ENCODE measurements at places on chromosomes 12 and 14.

- DNase-seq: no peak
Measured at GRCh38 chr12:113473942-113474341, 2.3 kb upstream of the LHX5 start.

DNA sequence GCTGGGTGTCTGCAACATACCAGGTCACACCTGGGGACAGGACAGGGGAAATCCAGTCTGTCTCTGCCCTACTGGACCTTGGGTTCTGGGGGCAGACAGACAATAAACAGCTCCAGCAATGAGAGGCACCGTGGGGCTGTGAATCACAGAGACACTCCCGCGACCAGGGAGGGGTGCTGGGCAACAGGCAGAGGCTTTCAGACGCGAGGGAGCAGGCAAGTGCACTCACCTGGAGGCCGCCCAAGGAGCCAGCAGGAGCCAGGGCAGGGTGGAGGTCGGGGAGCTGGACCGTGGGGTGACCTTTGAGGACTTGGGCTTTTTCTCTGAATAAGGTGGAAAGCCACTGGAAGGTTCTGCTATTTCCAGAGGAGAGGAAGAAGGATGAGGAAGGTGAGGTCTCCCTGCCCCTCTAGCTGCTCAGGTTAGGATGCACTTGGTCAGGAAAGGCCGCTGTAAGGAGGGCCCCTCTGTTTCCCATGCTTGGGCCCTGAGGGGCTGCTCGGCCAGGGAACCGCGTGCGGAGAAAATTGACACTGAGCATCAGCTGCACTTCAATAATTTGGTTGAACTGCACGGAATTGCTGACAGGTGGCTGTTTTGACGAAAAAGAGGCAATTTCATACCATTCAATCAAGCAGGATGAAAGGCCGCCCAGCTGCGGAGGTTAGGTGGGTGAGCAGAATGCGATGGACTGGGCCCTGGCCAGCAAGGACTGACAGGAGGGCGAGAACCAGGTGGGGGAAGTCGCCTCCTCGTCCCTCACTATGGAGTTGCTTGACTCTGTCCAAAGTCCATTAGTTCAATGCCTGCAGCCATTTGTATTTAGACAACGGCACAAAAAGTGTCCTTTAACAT is 42.2 kb downstream of the JAG2 start:
- no peak for DNase-seq

DNA sequence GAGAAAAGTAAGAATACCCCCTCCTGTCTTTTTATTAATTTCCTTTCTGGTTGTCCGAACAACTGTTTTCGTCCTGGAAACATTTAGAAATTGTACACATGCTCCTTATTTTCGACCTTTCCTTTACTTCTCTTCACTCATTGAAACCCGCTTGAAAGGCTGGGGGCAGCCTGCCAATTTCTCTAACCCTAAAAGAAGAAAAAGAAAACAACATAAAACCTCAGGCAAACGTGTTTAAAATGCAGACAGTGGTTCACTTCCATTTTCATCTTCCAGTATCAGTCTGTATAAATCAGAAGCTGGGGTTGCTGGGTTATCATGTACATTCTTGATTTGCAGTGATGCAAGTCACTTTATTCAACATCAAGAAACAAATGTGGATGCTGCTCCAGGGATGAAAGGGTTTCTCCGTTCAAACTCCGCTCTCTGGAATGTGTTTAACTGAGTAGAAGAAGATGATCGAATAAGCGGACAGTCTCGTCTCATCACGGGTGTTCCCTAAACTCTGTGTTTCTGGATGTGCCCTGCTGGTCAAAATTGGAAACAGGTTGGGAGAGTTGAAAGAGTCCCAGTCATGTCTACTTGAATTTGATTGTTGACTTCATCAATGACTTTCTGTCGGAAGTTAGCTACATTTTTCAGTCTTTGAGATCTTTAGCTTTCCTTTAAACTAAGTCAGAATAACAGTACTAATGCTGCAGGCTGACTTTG is 1042.2 kb downstream of the BCL11B start:
- no peak for DNase-seq

GRCh38 chr14:78131616-78132015 is 38.6 kb upstream of the NRXN3 start:
- no peak for DNase-seq

DNA sequence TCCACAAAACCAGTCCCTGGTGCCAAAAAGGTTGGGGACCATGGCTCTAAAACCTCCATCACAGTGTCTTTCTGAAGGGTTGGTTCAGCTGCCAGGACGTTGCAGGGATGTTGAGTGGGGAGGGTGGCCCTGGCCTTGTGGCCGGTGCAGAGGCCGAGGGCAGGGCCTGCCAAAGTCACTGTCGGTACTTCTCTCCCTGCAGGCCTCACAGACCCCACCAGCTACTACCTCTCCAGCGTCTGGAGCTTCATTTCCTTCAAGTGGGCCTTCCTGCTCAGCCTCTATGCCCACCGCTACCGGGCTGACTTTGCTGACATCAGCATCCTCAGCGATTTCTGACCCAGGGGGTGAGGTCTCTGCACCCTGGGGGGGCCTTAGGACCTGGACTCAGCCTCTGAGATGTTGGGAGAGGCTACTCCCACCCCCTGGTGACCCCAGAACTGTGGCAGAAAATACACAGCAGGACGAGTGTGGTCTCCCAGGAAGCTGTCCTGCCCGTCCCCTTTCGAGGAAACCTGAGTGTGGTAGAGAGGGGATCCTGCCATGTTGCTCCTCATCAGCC is 7.0 kb downstream of the SLC48A1 start:
- DNase-seq: no peak

- DNase-seq: peak; percentile 91
Measured at GRCh38 chr12:55847603-55848291, 5.0 kb upstream of the MMP19 start.

DNA sequence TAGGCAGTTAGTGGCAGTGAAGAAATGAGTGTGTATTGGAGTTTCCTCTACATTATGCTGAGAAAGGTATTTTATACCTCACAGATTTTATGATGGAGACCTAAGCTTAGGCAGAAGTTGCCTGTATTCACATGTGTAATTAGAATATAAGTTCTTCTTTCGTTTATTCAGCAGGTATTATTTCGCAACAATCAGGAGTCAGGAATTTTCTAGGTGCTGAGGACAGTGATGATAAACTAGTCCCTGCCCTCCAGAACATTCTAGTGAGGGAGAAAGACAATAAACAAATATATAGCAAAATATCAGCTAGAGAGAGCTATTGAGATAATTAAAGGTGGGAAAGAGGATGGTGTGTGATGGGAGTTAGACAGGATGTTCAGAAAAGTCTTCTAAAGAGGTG is 345.7 kb downstream of the GRIN2B start:
- no peak for DNase-seq

- peak; percentile 76 for DNase-seq
Measured at GRCh38 chr12:111754671-111755070, 12.1 kb upstream of the ALDH2 start.

- DNase-seq: no peak
Measured at GRCh38 chr12:78186670-78187069, 356.0 kb downstream of the NAV3 start.

DNA sequence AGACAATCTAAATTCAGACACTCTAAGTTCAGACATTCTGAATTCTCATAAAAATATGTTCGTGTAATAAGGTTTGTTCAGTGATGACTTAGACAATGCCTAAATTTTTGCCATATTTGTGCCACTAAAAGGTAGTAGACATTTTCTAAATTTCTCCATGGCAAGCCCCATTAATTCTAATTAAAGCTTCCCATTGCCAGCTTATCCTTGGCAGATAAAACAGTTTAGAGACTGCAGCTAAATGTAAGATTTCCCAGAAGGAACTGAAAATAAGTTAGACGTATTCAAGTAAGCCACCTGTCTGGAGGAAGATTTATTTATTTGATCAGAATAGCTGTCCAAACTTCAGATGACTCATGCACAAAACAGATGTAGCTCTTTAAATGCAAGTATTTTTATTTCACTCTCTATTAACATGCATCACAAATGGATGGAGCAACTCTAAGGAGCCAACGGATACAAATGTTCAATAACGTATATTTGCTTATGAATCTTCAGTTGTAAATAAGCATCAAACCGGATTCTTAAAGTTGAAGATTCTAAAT is 130.4 kb downstream of the SLC2A13 start:
- no peak for DNase-seq

- peak; percentile 5 for DNase-seq
Measured at GRCh38 chr14:100789460-100790417, 36.2 kb upstream of the MEG3 start.

GRCh38 chr12:131565267-131566015 is 145.4 kb upstream of the SFSWAP start:
- DNase-seq: no peak

GRCh38 chr12:6551063-6551461 is 4.8 kb downstream of the IFFO1 start:
- peak; percentile 90 for DNase-seq

DNA sequence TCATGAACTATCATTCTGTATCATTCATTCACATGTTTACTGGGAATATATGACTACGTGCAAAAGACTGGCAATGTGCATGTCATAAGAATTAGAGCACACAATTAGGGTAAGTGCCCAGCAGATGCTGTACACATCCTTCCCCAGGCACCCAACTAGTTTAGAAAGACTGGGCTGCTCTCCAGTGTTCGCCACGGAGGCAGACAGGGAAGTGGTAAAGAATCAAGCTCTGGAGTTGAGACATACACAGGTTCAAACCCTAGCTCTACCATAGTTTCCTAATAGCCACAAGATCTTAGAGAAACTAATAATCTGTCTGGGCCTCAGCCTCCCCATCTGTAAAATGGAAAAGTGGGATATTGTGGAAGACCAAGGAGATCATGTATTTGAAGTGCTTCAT is 6.8 kb downstream of the TMCC3 start:
- no peak for DNase-seq

GRCh38 chr12:124993626-124994436 is at the start of gene BRI3BP:
BRI3BP (plus strand) TSS chr12:124993645; CDS start chr12:124993791, 146 bp downstream.
- peak; percentile 88 for DNase-seq

DNA sequence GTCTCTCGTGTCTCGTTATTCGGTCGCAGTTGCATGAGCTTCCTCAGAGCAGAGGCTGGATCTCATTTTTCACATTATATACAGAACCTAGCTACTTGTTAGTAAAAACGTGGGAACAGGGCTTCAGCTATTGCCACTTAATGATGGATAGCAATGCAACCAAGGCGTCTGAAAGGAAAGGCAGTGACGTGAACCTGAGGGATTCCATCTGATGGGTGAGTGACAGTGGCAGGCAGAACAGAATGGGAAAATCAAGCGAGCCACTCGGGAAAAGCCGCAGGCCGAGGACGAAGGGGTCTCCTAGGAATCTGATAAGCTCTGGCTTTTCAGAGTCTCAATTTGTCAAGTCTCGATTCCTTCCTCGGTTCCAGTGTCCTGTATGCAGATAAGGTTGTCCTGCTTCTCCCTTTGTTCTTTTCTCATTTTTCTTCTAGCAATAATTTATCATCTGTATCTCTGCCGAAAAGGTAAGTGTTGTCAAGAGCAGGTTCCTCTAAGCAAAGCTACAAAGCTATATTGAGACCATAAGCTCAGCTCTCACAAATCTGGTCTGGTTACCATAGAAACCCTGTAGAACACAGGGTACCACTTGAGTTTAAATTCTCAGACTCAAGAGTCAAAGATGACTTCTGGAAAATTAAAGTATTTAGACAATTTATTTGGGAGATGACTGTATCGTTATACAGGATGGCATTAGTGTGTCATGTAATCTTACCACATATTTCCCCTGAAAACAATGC is 416.6 kb downstream of the GLT1D1 start:
- no peak for DNase-seq

GRCh38 chr12:116416166-116416565 is 138.7 kb upstream of the MED13L start:
- DNase-seq: no peak

- DNase-seq: no peak
Measured at GRCh38 chr14:20698934-20699333, 10.4 kb downstream of the ANG start.

DNA sequence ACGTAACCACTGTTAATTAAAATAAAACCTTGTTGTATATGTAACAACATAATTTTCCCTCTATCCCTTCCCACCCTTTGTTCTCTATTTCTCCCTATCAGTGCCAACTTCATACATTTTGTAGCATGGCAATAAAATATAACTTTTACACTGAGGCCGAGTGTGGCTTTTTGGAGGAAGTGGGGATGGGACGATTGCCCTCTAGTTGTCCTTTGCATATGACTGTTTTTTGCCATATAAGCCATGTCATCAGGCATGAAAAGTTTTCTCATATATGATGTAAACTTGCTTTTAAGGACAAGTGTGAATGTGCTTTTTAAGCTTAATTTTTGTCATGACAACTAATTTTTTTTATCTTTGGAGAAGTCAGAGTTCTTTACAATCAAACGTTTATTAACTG is 6.2 kb upstream of the CCT2 start:
- no peak for DNase-seq

- DNase-seq: no peak
Measured at GRCh38 chr14:58362798-58363412, 32.8 kb upstream of the TOMM20L start.

GRCh38 chr12:2052826-2053678 is at the start of gene CACNA1C:
CACNA1C (plus strand) TSS chr12:2052987; CDS start chr12:2053563, 576 bp downstream.
- peak; percentile 77 for DNase-seq

DNA sequence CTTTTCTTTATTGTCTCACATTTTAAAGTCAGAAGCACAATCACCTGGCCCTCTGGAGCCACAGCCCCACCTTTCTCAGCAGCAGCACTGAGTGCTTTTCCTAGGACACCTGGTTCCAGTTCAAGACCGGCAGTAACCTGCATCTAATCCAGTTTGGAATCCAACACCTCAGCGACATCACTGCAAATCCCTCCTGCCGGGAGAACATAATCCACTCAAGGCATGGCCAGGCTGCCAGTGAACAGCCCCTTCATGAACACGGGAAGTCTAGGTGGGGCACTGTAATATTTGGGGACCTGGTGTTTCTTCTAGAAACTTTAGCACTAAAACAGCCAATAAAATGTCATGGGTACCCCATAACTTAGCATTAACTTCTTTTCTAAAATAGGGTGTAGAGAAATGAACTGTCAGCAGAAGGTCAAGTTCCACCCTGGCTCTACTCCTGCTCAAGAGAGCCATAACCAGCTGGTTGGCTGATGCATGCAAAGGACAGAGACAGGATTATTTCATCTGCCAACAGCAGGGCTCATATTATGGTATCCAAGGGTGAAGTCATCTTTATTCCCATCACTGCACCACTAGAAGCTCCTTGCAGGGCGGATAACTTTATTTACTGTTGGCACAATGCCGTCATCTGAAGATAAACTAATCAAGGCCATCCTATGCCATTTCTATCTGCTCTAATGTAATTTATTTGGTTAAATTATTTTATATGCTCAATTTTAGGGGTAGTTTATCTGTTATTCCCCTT is 76.7 kb downstream of the TTC7B start:
- DNase-seq: no peak

- no peak for DNase-seq
Measured at GRCh38 chr12:87150969-87151662, 878.1 kb downstream of the C12orf50 start.

GRCh38 chr12:120956579-120957300 is 21.6 kb upstream of the HNF1A start:
- no peak for DNase-seq

DNA sequence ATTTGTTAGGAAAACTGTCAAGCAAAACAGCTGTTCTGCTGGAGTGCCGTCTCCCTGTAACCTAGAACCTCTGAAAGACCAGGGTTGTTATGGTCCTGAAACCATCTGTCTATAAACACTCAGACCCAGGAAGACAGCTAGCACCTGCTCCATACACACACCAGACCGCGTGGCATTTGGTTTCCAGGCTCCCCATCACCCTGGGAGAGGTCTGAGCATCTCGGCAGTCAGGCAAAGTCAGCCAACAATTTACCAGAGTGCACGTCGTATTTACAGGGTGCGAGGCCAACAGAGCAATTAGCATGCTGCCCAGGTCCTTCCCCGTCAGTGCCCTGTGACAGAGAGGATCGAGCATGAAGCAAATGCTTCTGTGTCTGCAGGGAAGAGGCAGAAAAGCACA is 272.5 kb downstream of the SLC15A4 start:
- no peak for DNase-seq

- DNase-seq: no peak
Measured at GRCh38 chr14:87109271-87109670, 883.7 kb downstream of the GALC start.

Data from Right ventricle myocardium superior (tissue), 1 donor.